ENCODE measurements at places on chromosomes 2 and 18.

GRCh38 chr18:59923539-59924196, 23.9 kb downstream of the PMAIP1 start:
- no peak for DNase-seq

GRCh38 chr2:150911766-150912280, 349.8 kb downstream of the RBM43 start:
- DNase-seq = no peak

- DNase-seq = peak; percentile 81
Observed at GRCh38 chr2:143946436-143947391, 573.2 kb downstream of the ZEB2 start.

- no peak for DNase-seq
Observed at GRCh38 chr2:131493199-131493968, 1.2 kb upstream of the MZT2A start.

- no peak for DNase-seq
Observed at GRCh38 chr2:120905824-120906571, 170.3 kb downstream of the GLI2 start.

GRCh38 chr2:165239230-165239629, at the start of gene SCN2A:
TSS of gene SCN2A (plus strand) at chr2:165239414. CDS start at chr2:165295824, 56,410 bp downstream.
- DNase-seq = peak; percentile 60

- no peak for DNase-seq
Observed at GRCh38 chr2:212626371-212626918, 87.8 kb upstream of the ERBB4 start.

- no peak for DNase-seq
Observed at GRCh38 chr2:28576714-28577113, 80.9 kb downstream of the PLB1 start.

- no peak for DNase-seq
Observed at GRCh38 chr2:25071966-25072365, 30.1 kb downstream of the EFR3B start.

- DNase-seq = no peak
Observed at GRCh38 chr18:45589356-45590035, 25.8 kb upstream of the SLC14A2 start.

- no peak for DNase-seq
Observed at GRCh38 chr18:69628774-69629359, 228.2 kb downstream of the DOK6 start.

DNA sequence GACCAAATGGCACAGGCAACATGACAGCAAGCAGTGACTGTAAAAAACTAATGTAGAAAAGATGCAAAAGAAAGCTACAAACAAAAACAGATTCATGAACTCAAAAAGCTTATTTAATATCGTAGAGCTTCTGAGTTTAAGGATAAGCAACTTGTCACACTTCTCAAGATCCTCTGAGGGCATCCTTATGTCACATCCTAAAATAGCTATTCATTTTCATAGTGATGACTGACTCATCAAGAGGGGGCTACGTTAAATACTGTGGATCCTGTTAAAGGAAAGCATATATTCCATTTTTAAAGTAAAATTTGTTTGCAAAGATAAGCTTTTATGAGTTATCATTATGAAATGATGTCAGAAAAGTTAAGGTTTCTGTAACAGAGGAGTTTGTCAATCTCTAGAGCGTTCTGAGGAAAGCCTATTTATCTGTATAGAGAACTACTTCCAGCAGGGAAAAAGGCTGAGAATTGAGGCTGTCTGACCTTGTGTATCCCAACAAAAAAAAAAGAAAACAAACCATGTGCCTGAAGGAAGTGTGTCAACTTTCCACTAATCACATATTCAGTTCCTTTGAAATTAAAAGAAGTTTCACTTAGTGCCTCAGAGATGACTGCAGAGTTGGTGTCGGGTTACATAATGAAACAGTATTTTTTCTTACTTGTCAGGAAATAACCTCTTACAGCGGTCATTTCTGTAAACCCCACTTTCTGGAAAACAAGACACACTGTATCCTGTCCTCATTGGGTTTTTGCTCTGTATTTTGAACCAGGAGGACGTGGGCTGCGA, 115.5 kb downstream of the ESCO1 start:
- peak; percentile 17 for DNase-seq

DNA sequence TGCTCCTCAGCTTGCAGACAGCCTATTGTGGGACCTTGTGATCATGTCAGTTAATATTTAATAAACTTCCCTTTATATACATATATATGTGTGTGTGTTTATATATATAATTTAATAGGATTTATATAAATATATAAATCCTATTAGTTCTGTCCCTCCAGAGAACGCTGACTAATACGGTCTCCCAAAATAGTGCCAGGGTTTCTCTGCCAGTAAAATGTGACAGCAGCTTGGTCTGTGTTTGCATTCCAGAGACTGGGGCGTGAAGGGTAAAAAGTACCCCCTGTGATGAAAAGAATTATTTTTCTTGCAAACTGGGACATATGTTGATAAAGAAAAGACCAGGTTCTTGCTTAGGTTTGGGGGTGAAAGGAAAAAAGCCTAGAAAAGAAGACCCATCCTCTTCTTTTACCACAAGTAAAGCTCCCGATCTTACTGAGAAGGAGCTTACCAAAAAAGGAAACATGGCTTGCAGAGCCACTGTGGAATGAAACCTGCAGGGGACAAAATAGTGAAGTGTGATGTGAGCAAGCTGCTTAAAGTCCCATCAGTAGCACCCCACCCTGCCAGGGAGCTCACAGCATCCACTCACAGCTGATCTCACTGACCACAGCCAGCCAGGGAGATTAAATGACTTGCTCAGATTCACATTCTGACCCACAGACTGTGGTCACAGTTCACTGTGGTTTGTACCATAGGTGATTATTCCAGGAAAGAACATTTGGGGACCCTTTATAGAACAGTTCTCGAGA, 110.9 kb upstream of the RMP24 start:
- no peak for DNase-seq

DNA sequence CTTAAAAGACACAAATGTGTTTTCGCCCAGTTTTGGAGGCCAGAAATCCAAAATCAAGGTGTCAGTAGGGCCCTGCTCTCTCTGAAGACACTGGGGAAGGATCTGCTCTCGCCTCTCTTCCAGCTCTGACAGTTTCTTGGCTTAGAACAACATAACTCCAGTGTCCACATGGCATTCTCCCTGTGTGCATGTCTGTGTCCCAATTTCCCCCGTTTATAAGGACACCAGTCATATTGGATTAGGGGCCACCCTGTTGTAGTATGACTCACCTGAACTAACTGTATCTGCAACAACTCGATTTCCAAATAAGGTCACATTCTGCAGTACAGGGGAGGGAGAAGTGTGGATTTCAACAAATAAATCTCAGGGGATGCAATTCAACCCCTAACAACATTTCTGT, 263.2 kb downstream of the SS18 start:
- peak; percentile 45 for DNase-seq

GRCh38 chr2:20015482-20016083, 3.1 kb upstream of the MATN3 start:
- DNase-seq = peak; percentile 64

DNA sequence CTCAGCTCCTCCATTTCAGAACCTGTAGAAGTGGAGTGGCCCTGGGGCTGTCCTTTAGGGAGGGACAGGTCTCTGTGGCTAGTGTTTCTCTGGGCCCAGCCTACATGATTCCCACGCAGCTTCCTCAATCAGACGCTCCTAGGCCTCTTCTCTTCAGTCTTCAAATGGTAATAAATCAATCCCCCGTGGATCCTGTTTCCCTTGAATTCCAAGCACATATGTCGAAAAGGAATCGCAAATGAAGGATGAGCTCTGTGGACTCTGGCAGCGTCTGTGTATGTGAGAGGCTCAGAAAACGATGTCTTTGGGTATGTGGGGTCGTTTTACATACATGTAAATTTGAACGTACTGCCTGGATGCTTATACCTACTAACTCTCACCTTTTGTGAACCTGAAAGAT, 98.5 kb upstream of the ST8SIA3 start:
- DNase-seq = no peak

All from NCI-H2171 treated with DMSO at 0.1 percent for 48 hours (cell line).